Activated CD4-positive, alpha-beta T cell treated with anti-CD3 and anti-CD28 coated beads, Interleukin-2, amount 50 U/mL, for 1 hour (primary cell): ENCODE measurements at places on chromosomes 5 and 9.
A peak's percentile ranks its signal among the peaks of the same experiment; 100 is the strongest.

DNA sequence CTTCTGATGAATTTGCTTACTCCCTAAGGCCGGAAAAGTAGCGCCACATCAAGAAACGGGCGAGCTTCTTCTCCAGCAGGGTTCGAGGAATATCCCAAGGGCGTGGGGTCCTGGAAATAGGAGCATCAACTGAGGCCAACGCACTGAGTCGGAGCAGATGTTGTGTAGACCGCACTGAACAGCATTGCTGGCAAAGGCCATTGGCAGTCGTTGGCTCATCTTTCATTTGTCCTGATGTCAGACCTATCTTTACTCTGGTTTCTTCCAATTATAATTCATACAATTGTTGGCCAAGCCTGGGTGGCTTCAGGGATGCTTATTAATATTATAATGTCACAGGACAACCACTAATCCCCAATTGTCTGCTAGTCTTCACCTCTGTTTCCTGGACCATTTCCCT is 26.5 kb downstream of the ZBTB34 start:
- no peak for DNase-seq

DNA sequence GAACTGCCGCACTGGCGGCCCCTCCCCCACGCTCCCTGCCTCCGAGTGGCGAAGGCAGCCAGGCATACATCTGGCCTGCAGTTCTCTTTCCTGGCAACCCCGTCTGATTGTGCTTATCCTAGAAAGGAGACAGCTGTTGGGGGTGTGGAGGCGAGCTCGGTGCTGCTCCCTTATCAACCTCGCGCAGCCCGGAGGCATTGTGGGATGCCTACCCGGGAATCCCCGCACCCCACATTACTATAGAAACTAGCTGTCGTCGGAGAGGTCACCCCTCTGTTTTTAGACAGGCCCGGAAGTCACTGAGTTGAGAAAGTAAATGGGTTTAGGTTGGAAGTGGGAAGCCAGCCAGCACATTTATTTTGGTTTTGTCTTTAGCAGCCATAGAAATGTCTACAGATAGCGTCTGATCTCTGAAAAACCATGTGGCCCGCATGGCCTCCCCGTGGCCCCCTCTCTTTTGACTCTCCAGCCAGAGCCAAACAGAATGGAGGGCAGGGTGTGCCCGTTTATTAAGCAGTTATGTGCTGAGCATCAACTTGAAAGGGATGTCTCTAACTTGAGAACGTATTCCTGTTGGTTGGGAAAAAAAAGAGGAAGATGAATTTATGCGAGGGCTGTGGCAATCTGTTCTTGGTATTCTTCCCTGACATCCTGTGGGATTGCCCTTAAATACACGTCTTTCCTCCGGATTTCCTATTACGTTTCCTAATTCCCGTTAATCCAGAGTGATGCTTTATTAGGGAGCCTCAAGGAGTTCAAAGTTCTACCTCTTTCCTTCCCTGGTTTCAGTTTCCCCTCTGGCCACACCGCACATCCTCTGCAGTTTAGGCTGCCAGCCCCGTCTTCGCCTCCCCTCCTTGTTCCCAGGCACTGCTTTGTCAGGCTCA is 3.9 kb downstream of the STC2 start:
- DNase-seq = no peak

- DNase-seq = no peak
Measured at GRCh38 chr5:13985731-13986418, 41.4 kb upstream of the DNAH5 start.

DNA sequence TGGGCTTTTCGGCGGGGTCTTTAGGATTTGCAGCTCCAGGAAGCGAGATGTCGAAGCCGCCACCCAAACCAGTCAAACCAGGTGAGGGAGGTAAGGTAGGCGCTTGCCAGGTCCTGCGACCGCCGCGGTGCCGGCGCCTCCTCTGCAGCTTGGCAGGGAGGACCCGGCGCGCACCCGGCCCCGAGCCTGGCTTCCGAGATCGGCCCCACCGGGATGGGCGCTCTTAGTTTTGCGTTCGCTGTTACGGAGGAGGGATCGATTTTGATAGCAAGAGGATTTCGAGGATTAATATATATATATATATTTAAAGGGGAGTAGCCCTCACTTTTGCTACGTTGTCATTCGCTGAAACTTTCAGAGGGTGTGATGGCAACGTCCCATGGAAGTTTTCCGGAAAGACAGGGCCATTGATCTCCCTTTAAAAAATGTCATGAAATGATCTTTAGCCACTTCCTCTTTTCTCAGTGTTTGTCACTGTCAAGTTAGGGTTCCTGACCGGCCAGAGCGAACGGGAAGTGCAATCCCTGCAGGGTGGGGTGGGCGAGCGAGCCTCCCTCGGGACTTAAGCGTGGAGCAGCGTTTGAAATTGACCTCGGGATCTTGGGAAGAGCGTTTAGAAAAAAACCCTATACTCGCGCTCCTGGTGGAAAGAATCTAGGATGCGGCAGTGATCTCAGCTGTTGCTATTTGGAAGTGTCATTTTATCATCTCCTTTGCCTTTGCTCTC is 495 bp downstream of the OSTF1 start:
- DNase-seq = peak; percentile 7

DNA sequence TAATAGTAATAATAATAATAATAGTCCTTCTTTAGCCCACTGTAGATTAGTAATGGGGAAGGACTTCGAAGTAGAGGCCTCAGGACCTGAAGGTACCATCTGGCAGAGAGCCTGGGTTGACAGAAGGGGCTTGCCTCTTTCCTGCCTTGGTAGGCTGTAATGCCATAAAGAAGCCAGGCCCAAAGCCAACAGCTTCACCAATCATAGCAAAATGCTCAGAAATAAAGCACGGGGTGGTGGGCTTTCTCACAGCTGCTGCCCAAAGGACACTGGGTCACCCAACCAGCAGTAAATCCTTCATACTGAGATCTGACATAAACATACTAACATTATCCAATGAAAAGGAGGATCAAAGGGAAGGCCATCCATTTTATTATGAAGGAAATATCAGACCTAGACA is 70.7 kb downstream of the SUSD1 start:
- DNase-seq = no peak

- no peak for DNase-seq
Measured at GRCh38 chr5:110333384-110333783, 393.1 kb downstream of the TMEM232 start.

GRCh38 chr5:123220621-123221146 is 131.6 kb downstream of the PRDM6 start:
- DNase-seq = no peak

- no peak for DNase-seq
Measured at GRCh38 chr9:110996436-110997220, 41.6 kb downstream of the LPAR1 start.

GRCh38 chr9:127118597-127119319 is 3.7 kb downstream of the ANGPTL2 start:
- no peak for DNase-seq

DNA sequence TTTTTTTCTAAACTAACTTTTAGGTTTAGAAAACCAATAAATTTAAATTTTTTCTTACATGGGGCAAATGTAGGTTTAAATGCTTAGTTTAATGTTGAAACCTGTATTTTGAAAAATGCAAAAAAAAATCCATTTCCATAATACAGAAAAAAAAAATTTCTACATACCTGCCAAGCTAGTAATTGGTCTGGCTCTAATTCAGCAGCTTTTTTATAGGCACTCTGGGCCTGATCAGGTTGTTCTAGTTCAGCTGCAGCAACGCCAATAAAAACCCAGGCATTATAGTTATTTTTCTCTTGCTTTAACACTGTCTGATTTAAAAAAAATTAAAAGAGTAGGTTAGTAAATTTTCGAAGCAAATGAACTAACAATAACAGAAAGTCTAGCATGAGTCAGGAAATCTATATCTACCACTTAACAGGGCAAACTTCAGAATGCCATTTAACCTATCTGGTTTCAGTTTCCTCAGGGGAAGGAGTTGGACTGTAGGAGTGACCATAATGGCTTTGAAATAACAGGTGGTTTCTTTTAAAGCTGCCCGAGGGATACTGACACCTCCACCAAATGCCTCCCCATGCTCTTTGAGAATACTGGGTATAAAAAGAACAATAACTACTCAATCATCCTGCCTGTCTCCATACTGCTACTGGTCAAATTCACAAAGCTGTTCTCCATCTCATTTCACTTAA is 11.6 kb downstream of the SKIC3 start:
- DNase-seq = no peak

GRCh38 chr5:135993880-135994636 is 34.7 kb upstream of the TGFBI start:
- DNase-seq = no peak

DNA sequence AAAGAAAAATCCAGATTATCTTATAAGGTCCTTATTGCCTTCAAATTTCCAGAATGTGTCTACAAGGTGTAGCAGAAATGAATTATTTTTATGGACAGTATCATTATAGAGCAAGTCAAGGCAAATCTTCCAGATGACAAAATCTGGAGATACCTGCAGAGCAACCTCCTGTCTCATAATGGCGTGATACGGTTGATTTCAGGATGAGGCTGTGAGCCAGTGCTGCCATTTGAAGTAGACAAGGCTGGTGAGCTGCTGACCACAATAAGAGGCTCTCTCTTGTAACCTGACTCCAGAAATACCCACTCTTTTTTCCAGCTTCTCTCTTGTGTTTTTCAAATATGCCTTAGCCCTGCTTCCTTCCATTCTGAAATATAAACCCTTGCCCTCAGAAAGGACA is 108.2 kb downstream of the HTR1A start:
- DNase-seq = no peak

- DNase-seq = peak; percentile 13
Measured at GRCh38 chr5:77935506-77936364, 159.6 kb upstream of the TBCA start.

DNA sequence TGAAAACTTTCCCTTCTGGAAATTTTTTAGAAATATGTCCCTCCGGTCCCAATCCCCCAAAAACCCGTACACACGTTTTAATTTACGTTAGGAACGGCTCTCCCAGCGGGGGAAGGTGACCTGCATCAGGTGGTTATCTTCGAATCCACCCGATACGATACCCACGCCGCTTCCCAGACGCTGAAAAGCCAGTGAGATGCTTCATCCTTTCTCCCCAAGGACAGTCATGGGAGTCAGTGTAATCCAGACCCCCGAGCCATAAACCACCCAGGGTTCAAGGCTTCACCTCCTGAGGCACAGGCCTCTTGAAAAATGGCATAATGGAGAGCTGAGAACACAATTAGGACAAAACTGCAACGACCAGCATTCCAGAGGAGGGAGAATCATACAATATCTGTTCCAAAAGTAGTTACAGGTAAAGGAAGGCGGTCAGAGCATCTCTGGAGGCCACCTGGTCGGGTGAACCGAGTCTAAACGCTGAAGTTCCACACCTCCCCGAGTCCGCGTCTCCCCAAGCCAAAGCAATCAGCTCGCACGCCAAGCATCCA is 857 bp downstream of the FAM169A start:
- DNase-seq = no peak

DNA sequence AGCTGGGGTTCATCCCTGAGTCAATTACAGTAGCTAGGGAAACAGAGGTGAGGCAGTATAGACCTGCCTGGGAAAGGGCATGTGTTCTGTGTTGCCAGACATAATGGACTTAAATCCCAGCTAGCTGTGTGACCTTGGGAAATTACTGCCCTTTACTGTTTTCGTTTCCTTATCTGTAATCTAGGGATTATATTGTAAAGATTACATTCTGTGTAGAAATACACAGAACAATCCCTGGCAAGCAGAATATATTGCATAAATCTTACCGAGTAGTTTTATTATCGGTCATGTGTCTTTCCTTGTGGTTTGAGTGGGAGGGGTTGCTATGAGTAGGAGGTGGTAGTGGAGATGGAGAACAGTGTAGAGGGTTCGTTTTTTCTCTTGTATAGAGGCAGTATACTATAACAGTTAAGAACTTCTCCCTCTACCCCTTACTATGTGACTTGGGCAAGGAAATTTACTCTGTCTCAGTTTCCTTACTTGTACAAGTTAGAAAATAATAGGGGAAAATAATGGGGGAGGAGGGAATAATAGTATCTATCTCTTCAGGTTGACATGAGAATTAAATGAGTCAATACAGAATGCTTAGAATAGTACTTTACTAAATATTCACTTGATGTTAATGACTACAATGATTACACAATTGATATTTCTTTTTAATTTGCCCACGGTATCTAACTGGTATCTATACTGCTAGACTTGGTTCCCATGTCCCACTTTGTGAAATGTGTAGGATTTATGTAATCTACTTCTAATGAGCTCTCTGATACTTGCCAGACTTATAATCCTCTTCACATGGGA is 7.1 kb upstream of the DMXL1 start:
- DNase-seq = no peak
